ENCODE measurements at places on chromosomes 12 and 14. TPM values are rescaled to one million over a fixed set of nuclear protein-coding genes. Genes with fewer than 3 reads are reported as not detected.

DNA sequence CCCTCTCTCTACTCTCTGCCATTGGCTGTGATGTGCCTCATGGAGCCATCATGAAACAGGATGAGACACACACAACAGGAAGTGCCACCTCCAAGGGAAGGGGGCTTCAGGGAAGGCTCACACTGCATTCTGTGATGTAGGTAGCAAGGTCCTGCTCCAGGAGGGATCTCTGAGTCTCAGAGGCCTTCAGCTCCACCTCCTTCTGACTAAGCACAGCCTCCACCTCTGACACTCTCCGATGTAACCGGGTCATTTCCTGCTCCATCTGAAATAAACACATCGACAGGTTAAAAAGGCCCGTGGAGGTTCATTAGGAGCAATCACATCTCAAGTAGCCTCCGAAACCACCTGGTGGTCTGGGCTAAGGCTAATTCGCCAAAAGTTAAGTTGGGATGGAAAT lies 93.3 kb downstream of the CIT start:
- DNase-seq, result no peak

GRCh38 chr14:47389535-47389934 lies 285.9 kb downstream of the MDGA2 start:
- DNase-seq, result no peak

- DNase-seq, result no peak
These were observed at the start of gene MMP14 for GRCh38 chr14:22836301-22837113. Gene MMP14 (plus strand): TSS chr14:22836585. CDS start chr14:22836818, 233 bp downstream.

ESRRB gene
- polyA plus RNA-seq, result 0.15 TPM

GPR132 gene
- polyA plus RNA-seq, result 0.18 TPM

NUMB gene
- 41.2 TPM for polyA plus RNA-seq
